ENCODE measurements at places on chromosomes 3 and 15.

- DNase-seq, result no peak
These were observed 101.7 kb upstream of the ZNF717 start for GRCh38 chr3:75886971-75887526.

- no peak for DNase-seq
These were observed 244.6 kb upstream of the CCDC54 start for GRCh38 chr3:107132674-107133073.

DNA sequence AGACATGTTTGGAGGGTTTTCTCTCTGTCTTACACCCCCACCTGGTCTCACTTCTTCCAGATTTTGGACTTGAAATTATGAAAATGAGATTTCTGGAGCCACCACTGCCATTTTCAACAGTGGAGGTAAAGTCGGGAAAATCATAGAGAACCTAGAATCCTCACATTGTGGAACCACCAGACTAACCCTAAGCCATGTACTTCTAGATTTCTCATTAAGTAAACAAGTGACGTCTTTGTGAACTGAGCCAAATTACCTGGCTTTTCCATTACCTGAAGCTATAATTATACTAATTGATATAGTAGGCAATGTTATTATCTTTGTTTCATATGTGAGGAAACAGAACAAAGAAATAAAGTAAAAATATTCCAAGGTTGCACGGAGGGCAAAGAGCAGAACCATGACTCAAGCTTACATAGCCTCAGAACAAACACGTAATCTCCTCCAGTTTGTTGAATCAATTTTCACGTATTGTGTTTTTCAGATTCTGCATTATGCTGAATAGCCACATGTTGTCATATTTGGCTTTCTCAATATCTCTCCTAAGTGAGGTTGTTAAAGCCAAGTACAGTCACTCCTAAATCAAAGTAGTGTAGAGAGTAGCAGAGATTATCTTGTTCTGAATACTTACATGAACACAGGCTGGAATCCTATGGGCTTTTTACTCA is 101.3 kb upstream of the CMC1 start:
- no peak for DNase-seq

GRCh38 chr3:115715241-115715745 is 92.0 kb downstream of the GAP43 start:
- no peak for DNase-seq

DNA sequence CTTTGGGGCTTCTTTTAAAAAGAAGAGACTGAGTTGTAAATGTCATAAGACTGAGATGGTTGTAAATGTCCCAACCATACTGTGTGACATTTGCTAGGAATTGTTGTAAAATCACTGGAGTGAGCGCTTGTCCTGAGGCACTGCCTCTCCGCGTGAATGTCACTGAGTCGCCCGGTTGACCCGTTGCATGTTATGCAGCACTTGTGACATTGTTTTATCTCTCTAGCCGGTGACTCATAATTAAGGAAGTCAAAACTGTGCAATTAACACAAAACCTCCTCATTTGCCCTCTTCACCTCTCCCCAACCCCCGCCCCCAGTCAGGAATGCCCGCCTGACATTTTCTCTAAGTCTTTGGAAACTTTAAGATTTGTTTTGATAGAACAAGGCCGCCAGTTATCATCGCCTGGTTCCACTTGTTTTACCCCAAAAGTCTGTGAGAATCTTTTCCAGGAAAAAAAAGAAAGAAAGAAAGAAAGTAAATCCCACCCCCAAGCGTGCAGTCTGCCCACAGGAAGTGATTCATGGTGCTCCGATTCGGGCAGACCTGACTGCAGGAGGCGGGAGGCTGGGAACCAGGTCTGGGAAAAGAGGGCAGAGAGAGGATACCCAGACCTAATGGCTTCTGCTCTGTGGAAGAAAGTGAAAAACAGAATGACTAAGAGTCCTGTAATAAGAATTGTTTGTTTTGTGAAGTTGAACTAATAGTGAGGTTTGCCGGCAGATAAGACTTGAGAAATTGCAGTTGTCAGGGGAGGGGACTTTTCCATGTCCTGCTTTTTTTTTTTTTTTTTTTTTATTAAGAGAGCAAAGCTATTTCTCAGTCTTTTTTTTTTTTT is 84.8 kb downstream of the SMAD3 start:
- DNase-seq, result peak; percentile 97

DNA sequence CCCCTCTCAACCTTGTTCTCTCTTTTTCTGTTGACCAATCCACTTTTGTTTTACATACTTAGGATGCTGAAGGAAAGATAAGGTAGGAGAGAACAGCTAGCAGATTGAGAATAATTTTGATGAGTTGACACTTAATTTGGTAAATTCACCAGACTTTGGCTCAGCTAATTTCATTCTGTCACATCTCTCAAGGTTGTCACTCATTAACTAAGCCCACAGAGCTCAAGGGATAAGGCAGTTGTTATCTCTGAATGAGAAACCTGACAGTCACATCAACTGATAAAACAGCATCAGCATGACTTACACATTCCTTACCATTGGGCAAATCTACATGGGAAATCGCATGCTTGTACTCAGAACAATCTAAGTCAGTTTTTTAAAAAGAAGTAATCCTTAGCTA is 591.4 kb downstream of the NLGN1 start:
- no peak for DNase-seq

DNA sequence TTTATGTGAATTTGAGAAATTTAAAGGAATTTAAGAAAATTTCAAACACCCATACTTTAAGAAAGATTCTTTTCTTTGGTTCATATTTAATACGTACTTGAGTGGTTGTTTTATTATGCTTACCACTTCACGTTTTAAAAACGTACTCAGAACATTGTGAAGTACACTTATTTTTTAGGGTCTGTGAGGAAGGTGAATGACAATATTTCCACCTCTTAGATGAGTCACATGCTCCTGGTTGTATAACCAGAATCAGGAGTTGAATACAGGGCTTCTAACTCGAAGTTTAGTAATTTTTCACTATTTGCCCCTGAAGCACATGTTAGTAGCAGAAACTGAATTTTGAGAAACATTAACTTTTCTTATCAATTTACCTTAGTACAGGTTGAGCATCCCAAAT is 7.5 kb downstream of the SKIL start:
- no peak for DNase-seq

GRCh38 chr3:187550446-187550845 is 119.7 kb downstream of the SST start:
- no peak for DNase-seq

GRCh38 chr15:73993211-73993994 is 1.1 kb upstream of the PML start:
- no peak for DNase-seq

DNA sequence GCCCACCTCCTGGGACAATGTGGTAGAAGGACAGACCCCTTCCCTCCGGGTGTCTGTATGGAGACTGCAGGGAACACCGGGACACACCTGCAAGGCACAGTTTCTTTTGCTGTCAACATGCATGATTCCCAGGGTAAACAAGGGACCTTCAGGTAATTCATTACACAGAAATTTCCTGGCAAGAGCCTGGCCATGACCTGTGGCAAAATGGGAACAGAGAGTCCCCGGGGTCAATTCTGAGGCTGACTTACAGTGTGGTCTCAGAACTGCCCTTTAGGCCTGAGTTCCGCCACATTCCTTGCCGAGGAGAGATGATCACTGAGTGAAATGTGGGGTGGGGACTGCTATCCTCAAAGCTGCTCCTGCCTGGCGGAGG is 6.3 kb downstream of the STARD5 start:
- DNase-seq, result no peak

- peak; percentile 32 for DNase-seq
These were observed 51.4 kb upstream of the RNF7 start for GRCh38 chr3:141686466-141687291.

DNA sequence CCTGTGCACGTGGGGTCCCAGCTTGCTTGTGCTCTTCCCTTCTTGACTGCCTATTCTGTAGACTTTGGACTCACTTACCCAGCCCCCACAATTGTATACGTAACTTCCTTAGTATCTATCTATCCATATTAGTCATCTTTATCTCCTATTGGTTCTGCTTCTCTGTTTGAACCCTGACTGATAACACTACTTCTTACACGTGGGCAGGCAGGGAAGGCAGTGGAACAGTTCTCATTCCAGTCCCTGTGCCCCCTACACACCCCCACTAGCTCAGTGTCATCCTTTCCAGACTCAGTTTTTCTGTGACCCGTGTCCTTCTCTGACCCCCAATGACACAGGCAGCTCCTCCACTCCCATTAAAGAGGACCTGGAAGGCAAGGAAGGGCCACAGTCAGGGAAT is 74.2 kb upstream of the FBN1 start:
- DNase-seq, result no peak

DNA sequence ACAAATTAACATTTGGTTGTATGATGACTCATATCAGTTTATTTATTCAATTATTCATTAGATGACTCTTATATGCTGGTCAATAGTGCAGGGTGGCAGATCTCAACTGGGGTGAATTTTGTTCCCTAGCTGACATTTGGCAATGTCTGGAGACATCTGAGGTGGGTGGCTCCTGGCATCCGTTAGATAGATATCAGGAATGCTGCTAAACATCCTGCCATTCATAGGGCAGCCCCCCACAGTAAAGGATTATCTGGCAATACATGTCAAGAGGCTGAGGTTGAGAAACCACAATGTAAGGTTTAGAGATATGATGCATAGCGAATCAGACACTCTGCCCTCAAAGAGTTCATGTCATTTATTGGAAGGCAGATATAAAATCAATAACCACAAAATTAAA is 719.9 kb downstream of the CADM2 start:
- DNase-seq, result no peak

- no peak for DNase-seq
These were observed 179.1 kb downstream of the WDR72 start for GRCh38 chr15:53580366-53580765.

DNA sequence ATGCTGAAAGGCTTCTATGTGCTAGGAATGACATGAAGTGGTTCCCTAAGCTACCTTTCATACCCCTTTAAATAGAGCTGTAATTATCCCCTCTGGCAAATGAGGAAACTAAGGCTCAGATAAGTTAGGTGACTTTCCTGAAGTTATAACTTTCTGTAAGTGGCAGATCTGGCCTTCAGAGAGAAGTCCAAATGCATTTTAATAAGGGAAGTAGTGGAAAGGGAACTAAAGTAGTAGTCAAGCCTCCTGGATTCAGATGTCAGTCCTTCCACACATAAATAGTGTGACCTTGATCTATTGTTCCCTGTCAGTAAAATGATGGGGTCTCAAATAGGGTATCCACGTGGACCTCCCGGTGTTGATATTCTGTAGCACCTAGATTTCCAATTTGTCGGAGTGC is 277.7 kb downstream of the EDEM1 start:
- DNase-seq, result no peak

DNA sequence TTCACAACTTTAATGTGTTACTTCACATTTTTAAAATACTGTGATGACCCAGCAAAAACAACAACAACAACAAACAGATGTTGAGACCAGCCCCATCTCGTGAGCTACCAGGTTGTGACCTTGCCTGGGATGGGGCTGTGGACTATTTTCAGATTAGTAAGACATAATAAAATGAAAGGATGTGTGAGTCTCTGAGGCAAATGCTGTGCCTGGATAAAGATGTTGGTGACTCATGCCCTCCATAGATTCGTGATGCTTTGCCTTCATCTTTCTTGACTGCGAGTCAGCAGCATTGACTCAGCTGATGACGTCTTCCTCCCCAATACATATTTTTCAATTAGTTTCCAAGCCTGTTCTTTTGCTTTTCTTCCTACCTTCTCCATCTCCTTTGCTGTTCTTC is 453.0 kb upstream of the CFAP20DC start:
- no peak for DNase-seq

- no peak for DNase-seq
These were observed 187.6 kb upstream of the CNTN6 start for GRCh38 chr3:905217-905616.

DNA sequence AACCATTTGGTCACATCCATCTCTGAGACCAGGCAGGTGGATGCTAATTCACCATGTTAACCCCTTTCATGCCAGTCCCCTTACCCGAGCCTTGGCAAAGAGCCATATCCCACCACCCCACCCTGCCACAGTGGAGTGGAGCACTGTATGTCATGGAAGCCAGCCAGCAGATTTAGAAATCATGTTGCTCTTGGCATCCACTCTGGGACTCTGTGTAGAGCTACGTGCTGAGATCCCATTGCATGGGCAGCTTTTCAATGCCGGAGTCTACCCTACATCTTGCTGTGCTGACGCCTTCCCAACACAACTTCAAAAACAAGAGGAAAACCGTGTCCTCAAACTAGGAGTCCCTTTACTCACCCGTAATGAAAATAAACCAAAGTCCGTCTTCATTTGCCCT is 131.0 kb downstream of the NTRK3 start:
- DNase-seq, result no peak

GRCh38 chr3:128262457-128262856 is 109.2 kb downstream of the EEFSEC start:
- DNase-seq, result no peak

GRCh38 chr15:52642386-52643361 is 36.5 kb downstream of the ATOSA start:
- DNase-seq, result no peak

GRCh38 chr15:70034141-70034540 is 63.6 kb downstream of the TLE3 start:
- DNase-seq, result no peak

DNA sequence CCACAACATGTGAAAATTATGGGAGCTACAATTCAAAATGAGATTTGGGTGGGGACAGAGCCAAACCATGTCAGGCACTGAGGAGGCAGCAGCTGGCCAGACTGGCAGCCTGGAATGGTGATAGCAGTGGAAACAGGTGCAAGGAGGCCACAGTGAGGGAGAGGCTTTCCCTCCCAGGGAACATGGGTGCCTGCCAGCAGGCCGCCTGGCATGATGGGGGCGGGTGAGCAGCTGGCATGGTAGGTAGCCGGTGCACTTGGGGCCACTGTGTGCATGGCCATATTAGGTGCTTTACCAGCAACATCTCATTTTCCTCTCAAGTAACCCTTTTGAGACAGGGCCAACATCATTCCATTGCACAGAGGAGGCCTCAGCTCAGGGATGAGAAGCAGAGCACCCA is 18.3 kb upstream of the MRPS22 start:
- no peak for DNase-seq

DNA sequence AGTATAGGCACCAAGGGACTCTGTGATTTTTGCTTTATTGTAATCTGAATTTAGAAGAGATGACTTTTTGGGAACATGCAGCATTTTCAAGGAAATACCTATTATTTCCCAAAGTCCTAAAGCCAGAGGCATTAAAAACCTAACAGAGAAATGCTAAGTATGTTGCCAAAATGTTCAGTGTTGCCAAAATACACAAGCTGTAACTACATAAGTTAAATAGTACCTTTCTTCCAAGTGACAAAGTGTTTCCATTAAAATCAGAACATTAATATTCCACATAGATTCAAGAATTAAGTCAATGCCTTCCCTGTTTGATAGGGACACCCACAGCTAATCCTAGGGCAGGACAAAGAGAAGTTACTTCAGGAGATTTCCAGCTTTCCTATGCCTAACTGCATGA is 42.0 kb downstream of the MKRN2 start:
- no peak for DNase-seq

GRCh38 chr3:141796889-141797781 is 33.9 kb downstream of the GRK7 start:
- no peak for DNase-seq

GRCh38 chr3:195401943-195402342 is 40.9 kb downstream of the ACAP2 start:
- DNase-seq, result no peak

Data from epithelial cell of proximal tubule (primary cell).